ENCODE measurements at places on chromosomes 4 and X.

GRCh38 chr4:105061731-105062130 lies 84.9 kb upstream of the TET2 start:
- no peak for DNase-seq

DNA sequence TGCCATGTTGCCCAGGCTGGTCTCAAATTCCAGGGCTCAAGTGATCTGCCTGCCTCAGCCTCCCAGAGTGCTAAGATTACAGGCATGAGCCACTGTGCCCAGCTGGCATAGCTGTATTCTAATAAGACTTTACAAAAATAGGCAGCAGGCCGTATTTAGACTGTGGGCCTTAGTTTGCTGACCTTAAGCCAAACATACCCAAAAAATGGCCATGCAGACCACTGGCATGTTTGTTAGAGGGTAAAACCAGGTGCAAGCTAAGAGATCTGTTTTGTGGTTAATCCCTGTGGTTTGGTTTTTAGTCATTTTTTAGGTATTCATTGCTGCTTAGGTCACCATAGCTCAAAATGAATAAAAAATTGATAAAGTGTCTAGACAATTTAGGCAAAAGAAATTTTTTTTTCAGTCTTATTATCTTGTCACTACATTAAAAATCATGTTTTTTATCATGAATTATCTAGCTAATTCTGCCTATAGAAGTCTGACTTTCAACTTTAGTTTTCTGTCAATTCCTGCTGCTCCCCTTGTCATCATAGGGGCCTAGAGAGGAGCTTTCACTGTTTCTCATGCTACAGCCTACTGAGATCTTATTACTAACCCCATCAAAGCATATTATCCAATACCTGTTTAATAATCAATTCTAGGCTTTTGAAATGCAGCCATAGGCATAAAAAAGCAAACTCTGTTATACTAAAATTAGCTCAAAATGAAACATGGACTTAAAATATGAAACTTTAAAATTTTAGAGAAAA lies 7.5 kb upstream of the SPINK2 start:
- no peak for DNase-seq

DNA sequence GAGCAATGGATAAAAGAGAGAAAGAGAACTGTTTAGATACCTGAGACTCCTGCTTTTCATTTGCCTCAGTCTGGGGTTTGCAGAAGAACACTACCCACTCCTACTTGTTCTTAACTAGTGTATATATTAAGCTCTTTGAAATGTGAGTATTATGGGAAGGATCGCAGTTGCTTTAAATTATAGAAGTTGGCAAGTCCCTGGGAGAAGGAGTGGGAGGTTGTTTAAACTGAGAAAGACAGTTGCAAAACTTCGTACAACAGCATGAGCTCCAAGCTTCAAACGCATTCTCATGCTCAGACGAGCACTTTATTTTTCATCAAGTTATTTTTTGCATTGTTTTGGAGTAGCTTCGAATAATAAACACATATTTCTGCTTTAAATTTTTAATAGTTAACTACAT lies 88.1 kb upstream of the C1QTNF7 start:
- DNase-seq: no peak

DNA sequence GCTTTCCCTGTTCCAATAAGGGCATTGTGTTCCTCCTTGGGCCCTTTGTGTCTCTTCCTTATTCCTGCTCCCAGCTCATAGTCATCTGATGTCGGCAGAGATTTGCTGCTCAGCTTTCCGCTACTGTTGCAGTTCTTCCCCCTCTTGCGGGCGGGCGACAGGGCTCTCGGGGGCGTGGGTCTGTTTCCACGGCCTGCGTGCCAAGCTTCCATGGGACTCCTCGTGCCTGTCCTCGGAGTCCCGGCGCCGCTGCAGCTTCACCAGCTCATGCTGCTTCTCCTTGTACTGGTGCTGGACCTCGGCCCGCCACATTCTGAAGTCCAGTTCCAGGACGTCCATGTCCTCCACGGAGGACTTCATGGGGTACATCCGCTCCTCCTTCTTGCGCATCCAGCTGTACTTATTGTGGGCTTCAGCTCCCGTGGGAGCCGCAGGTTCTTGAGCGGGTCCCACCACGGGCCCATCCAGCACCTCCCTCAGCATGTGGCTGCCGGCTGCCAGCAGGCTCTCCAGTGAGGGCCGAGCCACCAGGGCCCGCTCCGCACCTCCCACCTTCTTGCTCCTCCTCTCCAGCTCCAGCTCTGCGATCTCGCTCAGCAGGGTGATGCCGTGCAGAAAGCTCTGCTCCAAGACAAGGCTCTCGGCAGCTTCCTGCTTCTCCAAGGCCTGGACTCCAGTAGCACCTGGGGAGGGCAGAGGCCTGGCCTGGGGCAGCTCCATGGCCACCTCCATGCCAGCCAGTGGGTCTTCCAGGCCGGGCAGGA lies 74.1 kb upstream of the UCP1 start:
- no peak for DNase-seq

- no peak for DNase-seq
These were observed 144.6 kb downstream of the SOX3 start for GRCh38 chrX:140360284-140360683.

DNA sequence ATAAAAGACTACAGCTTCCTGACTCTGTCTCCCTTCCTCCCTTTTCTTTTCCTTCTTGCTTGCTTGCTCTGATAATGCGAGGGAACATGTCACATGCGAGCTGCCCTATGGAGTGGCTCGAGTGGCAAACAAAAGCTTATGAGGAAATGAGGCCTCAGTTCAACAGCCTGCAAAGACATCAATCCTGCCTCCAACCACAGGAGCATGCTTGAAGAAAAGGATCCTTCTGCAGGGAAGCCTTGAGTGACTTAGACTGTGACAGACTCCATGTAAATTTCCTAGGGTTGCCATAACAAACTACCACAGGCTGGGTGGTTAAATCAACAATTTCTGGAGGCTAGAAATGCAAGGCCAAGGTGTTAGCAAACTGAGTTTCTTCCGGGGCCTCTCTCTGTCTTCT lies 152.5 kb downstream of the NR3C2 start:
- DNase-seq: no peak

DNA sequence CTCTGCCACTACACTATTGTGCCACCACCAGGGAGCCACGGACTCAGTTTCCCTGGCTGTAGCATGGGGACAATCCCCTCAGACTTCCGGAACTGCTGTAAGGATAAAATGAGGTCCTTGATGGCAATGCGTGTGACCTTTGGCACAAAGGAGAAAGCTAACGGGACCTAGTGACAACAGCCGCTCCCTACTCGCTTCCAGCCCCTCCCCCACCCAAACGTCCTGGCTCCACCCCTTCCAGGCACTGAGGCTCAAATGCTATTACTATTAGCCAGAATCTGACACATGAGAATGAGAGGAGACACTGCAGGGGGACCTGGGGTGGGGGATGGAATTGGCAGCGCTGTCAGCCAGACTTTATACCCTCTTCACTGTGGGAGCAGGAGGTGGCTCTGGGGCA lies 5.4 kb upstream of the DUSP9 start:
- DNase-seq: no peak

DNA sequence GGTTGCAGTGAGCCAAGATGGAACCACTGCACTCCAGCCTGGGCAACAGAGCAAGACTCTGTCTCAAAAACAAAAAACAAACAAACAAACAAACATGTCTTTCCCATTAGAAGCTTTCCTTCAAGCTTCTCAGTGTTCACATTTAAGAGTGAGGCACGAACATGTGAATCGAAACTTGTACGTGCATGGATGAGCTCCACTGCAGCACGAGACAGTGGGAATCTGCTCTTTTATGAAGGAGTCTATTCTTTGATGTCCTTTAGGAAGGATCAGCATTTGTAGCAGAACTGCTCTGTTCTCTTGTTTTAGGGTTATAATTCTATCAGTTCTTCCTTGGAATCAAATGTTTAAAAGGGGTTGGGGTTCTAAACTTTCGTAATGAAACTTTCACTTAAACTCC lies 23.4 kb upstream of the ZNF518B start:
- DNase-seq: no peak

DNA sequence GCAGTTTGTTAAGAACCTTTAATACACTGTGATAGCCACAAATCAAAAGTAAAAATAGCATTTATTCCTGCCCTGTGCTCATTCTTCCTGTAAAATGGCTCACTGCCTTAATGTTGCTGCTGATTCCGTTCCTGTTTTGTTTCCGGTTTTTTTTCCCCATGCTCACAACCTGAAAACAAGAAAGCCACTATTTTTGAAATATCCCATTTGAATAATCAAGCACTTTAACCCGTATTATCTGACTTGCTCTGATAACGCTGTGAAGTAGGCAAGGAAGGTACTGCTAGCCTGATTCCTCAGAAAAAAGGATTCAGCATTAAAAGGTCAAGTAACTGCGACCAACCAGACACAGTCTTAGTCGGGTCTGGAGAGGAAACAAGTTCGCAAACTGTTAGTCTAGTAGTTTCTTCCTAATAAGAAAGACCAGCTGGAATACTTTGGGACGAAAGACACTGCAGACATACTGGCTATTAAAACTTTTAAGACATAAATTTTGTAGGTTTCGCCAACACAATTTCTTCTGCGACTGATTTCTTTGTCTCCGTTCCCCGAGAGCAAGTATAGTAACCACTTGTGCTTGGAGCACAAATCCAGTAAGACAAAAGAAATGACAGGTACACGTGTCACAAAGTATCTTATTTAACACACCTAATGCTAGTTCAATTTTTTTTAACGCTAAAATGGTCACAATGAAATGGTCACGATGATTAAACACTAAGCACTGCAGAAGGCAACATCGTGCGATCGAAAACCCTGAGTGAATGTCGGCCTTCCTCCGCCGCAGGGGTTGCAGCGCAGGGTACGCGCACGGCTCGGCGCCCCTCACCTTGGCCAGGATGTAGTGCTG lies 802 bp downstream of the COX18 start:
- DNase-seq: no peak

- no peak for DNase-seq
These were observed 791.7 kb upstream of the AGA start for GRCh38 chr4:178233906-178234305.

GRCh38 chrX:38558686-38559085 lies 2.7 kb upstream of the TSPAN7 start:
- DNase-seq: no peak

DNA sequence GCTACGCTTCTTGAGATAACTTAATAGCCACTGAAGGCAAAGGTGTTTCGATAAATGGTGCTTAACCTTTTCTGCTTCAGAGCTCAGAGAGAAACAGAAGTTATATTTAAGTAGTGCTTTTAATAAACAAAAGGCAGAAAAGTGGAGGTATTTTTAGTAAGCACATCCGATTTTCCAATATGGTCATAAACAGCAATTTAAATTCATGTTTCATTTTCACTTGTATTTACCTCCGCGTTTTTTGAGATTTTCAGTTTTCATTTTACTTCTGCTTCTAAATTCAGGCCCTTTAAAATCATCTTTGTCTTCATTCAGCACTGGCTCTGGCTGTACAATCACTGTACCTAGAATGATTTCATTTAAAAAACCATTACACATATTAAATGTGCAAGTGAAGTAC lies 92.4 kb downstream of the ATRX start:
- DNase-seq: no peak

DNA sequence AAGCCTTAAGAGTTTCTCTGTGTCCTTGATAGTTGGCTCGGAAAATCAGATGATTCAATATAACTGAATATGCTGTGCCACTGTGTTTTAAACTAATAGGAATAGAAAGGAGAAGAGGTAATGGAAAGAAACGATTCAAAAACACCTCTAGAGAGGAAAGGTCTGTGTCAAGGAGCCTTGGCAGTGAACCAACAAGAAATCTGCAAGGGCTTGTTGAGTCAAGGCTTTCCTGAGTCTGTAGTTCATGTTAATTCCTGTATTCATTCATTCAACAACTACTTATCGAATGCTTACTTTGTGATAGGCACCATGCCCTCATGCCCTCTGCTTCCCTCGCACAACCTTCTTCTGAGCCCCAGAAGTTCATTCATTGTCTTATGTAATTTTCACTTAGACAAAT lies 336.0 kb downstream of the PDHA2 start:
- no peak for DNase-seq

DNA sequence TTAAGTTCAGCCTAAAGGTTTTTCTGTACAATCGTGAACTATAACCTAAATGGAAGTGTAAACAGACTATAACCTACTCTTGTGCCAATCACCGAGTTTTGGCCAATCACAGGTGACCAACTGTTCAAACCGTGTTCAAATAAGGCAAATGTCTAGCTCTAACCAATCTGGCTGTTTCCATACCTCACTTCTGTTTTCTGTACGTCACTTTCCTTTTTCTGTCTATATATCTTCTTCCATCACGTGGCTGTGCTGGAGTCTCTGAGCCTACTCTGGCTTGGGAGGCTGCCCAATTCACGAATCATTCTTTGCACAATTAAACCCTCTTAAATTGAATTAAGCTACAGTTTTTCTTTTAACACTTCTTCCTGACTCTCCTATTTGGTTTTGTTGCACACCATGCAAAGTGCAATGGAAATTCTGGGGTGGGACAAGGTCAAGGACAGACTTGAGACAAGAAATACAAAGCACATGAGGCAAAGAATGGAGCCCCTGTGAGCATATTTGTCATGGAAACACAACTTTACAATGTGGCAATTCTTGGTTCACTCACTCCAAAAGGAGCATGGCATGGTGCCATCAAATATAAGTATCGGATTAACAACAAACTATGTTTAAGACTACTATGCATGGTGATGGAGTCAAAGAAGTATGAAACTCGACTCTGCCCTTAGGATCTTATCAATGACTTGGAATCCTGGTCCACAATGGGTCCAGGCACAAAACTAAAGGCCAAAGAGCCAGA lies 115.7 kb upstream of the FAM9B start:
- no peak for DNase-seq

DNA sequence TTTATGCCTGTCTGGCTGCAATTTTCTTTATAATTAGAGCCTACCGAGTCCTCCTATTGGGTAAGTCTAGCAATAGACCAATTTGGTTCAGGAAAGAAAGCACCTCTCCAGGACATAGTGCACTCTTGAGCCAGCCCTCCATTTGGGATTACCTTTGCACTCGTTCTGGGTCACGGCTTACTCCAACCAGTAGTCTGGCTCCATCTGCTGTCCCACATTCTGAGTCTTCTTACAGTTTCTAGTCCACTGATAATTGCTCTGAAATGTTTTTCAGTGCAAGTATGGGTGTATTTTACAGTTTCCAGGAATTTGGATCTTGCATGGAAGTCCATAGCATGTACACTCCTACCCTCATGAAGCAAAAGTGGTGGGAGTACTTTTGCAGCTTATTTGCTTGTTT lies 34.8 kb upstream of the USP51 start:
- no peak for DNase-seq

GRCh38 chrX:56813318-56813837 lies 84.3 kb downstream of the NBDY start:
- no peak for DNase-seq

DNA sequence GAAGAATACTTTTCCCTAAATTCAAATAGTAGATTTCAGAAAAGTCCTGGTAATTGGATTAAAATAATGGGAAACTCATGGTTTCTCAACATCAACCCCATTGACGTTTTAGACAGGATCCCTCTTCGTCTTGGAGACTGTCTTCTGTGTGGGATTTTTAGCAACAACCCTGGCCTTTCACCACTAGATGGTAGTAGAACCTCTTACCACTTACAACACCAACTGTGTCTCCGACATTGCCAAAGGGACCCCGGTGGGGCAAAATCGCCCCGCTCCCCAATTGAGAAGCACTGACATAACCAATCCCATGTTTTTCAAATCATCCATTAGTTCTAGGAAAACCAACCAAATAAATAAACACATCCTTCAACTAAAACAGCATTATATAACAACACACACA lies 16.9 kb upstream of the ANOS1 start:
- DNase-seq: no peak

Data from kidney epithelial cell (primary cell).